AG04449 (cell line): ENCODE measurements at places on chromosomes 4 and X.

DNA sequence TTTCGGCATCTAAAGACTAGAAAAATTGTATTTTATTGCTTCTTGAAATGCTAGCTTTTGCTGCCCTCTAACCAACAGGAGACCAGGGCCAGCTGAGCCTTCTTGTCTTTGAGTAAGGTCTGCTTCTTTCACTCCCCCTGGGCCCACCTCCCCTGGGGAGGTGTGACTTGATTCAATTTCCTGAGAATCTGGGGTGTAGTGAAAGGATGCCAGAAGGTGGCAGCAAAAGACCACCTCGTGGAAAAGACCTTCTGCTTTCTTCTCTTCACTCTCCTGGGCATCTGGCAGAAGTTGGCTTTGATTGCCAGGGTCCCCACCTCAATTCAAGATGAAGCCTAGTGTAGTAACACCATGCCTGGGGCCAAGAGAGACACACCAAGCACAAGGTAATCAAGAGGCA, 96.5 kb upstream of the MAOA start:
- no peak for DNase-seq

- no peak for DNase-seq
These were observed 94.6 kb upstream of the CASK start for GRCh38 chrX:42017971-42018370.

DNA sequence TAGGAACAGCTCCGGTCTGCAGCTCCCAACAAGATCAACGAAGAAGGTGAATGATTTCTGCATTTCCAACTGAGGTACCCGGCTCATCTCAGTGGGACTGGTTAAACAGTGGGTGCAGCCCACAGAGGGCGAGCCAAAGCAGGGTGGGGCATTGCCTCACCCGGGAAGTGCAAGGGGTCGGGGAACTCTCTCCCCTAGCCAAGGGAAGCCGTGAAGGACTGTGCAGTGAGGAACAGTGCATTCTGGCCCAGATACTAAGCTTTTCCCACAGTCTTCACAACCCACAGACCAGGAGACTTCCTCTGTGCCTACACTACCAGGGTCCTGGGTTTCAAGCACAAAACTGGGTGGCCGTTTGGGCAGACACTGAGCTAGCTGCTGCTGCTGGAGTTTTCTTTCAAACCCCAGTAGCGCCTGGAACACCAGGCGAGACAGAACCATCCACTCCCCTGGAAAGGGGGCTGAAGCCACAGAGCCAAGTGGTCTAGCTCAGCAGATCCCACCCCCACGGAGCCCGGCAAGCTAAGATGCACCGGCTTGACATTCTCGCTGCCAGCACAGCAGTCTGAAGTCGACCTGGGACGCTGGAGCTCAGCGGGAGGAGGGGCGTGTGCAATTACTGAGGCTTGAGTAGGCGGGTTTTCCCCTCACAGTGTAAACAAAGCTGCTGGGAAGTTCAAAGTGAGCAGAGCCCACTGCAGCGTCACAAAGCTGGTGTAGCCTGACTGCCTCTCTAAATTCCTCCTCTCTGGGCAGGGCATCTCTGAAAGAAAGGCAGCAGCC, 84.6 kb downstream of the THOC2 start:
- DNase-seq = peak; percentile 9

- DNase-seq = no peak
These were observed 238.9 kb downstream of the MAML3 start for GRCh38 chr4:139915037-139915436.

DNA sequence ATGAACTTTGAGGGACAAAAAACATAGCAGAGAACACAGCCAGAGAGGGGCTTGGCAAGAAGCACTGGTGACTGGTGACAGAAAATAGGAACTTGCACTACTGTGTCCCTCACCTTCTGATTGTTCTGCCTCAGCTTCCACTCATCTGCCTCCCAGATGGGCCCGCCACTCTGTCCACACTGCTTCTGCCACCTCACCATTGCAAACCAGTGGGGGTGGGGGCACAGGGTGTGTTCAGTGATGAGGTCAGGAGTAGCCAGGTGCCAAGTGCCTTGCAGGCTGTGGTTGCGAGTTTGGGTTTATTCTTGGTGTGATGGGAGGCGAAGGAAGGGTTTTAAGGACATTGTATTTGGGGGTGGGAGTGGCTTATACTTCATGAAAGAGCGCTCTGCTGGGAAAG, 9.1 kb upstream of the UBA1 start:
- DNase-seq = no peak

- no peak for DNase-seq
These were observed 3.2 kb downstream of the RAB33A start for GRCh38 chrX:130174937-130175336.

DNA sequence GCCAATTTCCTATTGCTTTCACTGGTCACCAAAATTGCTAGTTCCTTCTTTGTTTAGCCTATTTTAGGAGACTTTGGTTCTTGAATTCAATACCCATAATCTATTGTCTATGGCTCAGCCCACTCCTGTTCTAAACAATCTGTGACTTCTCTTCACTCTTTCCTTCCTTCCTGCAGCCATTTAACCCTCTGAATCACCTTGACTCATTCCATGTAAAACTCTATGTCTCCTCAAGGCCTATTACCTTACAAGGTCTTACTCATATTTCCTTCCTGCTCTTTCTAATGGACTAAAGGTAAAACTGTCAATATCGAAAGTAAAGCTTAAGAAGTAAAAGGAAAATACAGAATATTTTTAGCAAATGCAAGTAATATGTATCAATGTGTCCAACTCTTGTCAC, 301.6 kb downstream of the ARHGAP24 start:
- DNase-seq = no peak
